ENCODE measurements at places on chromosomes 12 and 14.

GRCh38 chr12:47041327-47041726 is 38.1 kb upstream of the PCED1B start:
- DNase-seq = no peak

DNA sequence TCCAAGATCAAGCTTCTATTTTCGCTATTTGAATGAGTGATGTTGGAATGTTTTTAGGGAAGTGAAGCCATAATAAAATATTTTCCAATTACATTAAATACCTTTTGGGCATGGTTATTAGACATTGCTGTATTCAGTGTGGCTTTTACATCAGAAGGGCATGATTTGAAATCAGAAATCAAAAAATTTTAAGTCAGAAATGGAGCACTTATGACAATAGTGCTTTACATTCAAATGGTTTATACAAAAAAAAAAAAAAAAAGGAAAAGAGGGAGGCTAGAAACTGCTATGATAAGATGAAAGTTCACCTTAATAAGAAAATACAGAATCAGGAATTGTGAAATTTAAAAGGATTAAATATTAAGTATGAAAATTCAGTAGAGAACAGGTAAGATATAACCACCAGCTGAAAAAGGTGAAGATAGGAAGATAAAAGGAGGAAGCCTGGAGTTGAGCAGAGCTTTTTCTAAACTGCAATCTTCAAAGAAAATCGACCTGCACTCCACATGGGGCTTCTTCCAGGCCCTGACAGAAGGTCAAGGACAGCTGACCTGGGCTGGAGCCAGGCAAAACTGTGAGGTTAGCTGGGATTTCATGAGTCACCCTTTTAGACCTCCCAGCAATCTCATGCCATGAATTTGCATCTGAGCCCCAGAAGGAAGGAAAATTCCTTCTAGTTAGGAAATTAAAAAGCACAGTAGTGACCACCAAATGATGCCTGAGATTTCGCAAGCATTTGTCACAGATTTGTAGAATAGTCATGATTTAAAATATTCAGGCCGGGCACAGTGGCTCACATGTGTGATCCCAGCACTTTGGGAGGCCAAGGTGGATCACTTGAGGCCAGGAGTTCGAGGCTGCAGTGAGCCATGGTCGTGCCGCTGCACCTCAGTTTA is 23.4 kb upstream of the BMP4 start:
- peak; percentile 26 for DNase-seq

- DNase-seq = no peak
These were observed 91.1 kb downstream of the PLXNC1 start for GRCh38 chr12:94239332-94239993.

DNA sequence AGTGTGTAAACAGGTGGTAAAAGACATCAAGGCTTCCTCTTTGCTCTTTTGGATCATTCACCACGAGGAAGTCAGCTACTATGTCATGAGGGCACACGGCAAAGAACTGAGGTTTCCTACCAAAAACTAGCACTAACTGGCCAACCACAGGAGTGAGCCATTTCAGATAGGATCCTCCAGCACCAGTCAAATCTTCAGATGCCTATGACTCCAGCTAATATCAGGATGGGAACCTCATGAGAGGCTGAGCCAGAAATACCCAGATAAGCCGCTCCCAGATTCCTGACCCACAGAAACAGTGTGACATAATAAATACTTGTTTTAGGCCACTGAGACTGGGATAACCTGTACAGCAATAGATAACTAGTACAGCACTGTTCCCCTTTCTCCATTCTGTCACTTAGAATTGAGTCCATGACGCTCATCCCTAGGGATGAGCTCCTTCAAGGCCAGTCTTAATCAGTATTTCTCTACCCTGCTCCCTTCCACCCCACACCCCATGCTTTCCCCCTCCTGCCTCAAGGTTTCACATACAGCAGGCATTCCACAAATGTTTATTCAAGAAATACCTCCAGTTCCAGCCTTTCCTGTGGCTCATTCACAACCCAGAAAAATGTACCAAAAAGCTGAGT is 68.4 kb downstream of the PPM1H start:
- DNase-seq = peak; percentile 8

GRCh38 chr12:102063069-102063468 is 1.3 kb upstream of the WASHC3 start:
- DNase-seq = no peak

DNA sequence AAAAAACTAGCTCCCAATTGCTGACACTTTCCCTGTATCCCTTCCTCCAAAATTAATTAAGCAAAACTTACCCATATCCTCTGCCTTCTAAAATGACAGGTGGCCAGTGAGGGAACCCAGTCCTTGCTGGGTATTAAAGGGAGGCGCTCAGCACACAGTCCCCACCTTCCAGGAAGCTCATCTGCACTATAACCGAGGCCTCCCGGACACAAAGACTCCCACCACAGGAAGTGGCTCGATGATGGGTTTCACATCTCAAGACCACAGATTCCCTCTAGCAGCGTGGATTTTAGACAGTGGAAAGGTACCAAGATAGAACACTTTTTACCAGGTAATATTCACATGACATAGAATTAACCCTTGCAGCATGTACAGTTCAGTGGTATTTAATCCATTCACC is 126.8 kb upstream of the NCOR2 start:
- DNase-seq = no peak

DNA sequence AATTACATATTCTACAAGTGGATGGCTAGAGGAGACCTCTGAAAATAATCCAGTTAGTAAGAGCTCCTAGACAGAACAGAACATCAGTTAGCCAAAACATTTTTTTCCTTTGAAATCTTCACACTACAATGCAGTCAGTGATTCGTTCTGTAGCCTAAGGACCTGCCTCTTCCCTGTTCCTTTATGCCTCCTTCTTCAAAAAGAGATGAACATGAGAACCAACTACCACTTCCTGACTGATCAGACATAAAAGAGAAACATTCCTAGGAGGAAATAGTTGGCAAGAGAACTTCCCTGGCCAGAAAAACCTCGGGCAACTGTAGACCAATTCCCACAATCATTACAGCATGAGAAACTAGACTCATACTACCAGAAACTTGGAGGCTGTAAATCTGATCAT is 29.4 kb downstream of the ITPR2 start:
- DNase-seq = no peak

GRCh38 chr12:109088818-109089217 is 4.5 kb downstream of the ALKBH2 start:
- no peak for DNase-seq

- no peak for DNase-seq
These were observed 908.8 kb downstream of the VRK1 start for GRCh38 chr14:97705976-97706375.

- DNase-seq = no peak
These were observed 8.2 kb upstream of the PPP2R5E start for GRCh38 chr14:63551332-63551731.

- no peak for DNase-seq
These were observed 281.8 kb downstream of the KSR2 start for GRCh38 chr12:117686911-117687377.

GRCh38 chr12:100450735-100451134 is 22.9 kb upstream of the NR1H4 start:
- no peak for DNase-seq

DNA sequence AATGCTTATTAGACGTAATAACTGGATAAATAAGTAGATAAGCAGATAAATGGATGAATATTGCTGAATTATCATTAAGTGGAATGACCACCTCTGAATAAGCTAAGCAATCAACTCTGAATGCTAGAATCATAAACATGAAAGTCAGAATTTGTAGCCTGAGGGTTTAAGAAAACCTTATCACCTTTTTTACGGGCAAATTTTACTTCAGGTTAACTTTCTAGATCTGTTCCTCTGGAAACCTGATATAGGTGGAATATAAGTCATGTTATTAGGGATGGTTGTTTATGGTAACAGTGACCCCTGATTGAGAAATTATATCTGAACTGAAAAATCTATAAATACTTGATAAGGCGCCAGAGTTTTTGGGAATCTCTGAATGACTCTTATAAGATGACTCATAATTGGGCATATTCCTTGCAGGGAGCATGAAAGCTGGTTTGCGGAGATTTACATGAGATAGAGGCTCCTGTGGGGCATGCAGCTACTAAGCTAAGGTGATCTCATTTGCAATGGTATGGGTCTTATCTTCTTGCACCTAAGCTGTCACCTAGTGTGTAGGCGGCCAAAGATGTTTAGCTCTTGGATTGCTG is 12.1 kb downstream of the SPX start:
- no peak for DNase-seq

GRCh38 chr12:97288531-97288930 is 174.1 kb upstream of the RMST start:
- no peak for DNase-seq

- DNase-seq = no peak
These were observed 299.2 kb downstream of the RPS29 start for GRCh38 chr14:49287004-49287403.

GRCh38 chr12:129868575-129868974 is 35.2 kb downstream of the TMEM132D start:
- DNase-seq = no peak

DNA sequence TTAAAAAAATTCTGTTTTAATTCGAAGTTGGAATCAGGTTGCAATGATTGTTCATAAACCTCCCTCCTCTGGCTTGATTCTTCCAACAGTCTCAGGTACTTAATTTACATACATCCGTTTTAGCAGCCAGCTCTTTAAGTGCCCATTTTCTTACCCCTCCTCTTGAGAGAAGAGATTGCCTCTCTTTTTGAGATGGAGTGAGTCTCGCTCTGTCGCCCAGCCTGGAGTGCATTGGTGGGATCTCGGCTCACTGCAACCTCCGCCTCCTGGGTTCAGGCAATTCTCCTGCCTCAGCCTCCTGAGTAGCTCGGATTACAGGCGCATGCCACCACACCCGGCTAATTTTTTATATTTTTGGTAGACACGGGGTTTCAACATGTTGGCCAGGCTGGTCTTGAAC is 146.4 kb upstream of the AMIGO2 start:
- DNase-seq = no peak

DNA sequence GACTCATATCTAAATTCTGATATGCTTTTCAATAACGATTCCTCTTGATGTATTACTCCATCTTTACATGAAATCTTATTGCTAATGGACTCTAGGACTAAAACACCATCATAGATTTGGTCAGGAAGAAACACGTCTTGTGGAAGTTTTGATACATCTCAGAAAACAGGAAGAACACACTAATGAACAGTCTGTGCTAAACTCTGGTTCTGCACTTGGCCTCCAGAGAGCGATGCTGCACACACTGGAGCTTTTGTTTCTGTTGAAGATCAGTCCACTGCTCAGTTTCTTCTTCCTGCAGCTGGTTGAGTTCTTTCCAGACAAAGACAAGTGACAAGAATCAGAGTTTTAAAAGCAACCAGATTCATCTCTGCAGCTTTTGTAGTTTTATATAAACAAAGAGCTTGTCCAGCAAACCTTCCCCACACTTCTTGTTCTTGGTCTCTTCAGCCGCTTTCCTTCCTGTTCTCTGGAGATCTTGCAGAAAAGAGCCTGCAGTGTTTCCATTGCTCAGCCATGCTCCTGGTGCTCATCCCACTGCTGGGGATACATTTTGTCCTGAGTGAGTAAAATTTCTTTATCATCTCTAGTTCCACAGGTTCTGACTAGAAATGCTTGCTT is 229.1 kb upstream of the OR4E1 start:
- no peak for DNase-seq

DNA sequence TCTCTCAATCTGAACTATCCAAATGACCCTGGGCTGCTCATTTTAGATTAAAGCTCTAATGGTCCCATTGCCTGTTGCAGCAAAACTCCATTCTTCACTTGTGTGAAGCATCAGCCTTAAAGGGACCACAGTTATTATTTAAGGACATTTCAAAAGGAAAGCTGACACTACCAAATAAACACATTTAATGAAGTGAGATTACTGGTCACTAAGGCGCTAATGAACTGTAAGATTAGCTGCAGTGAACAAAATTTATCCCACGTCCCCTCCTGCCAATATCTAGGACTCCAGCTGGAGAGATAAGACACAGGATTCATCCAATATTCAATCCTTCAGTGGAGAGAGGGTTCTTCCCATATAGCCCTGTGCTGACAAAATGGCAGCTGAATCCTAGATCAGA is 1029.2 kb upstream of the SEL1L start:
- no peak for DNase-seq

DNA sequence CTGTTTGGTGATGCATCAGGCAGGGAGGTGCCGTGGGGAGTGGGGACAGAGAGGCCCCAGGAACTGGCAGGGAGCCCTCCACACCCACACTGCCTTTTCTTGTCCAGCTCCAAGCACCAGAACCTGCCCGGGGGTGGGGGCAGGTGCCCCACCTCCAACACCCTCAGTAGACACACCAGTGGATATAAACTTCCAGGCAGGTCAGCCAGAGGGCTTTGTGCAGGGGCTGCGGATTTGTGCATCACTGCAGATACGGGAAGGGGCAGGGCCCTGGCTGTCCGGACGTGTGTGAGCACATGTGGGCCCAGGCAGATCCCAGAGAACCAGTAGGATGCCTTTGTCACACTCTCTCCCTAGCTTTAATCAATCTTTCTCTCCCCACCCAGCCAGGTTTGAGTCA is 1.3 kb upstream of the TGM1 start:
- DNase-seq = no peak

GRCh38 chr14:104334424-104335161 is 196.2 kb downstream of the KIF26A start:
- no peak for DNase-seq

DNA sequence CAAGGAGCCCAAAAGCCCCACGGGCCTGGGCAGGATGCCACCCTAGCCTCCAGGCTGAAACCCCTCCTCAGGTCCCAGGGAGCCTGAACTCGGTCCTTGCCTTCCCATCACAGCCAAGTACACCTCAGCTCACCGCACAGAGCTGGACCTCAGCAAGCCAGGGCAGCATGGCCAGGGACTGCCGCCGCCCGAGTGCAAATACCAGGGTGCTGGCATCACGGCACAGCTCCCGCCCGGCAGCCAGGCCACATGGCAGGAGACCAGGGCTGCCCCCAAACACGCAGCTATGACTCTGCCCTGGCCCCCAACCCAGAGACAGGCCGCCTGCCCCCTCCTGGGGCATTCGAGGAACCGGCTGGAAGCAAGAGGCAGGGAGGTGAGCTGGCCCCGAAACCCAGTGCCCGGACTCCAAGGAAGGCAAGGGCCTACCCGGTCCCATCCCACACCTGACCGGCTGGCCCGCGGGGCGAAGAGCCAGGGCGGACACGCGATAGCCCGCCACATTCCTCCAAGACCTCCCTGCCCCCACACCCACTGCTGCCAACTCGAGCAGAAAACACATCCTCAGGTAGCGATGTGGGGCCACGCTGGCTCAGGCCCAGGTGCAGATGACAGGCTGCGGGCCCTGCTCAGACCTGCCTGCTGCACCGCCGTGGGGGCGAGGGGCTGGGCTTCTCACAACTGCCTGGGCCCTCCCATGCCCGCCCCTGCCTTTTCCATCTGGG is 2.7 kb downstream of the JAG2 start:
- DNase-seq = no peak

GRCh38 chr12:4089121-4089606 is 184.4 kb upstream of the CCND2 start:
- DNase-seq = peak; percentile 17

- DNase-seq = no peak
These were observed 88.3 kb downstream of the GTF2A1 start for GRCh38 chr14:81132468-81132867.

GRCh38 chr14:90060965-90061684 is 669 bp upstream of the KCNK13 start:
- no peak for DNase-seq

Data from fibroblast of the conjunctiva (primary cell).